ENCODE measurements at places on chromosomes 2 and 18.

DNA sequence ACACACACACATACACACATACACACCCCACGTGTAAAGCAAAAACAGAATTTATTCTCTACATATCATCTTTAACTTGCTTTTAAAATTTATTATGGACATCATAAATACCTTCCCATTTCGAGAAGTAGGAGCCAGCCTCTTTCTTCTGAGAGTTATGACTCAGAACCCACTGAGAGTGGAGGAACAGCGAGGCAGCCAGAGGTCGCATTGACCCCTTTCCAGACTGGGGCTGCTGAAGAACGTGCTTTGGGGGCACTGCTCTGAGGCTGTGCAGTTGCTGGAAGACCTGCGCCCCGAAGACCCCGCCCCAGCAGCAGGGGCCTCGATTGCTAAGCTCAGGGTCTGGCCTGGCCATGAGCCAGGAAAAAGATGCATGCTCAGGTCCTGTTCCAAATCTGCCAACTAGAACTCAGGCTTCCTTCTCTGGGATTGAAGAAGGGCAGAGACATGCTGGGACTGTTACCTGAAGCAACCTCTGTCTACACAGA lies 133.8 kb upstream of the TWIST2 start:
- DNase-seq, result peak; percentile 15

- peak; percentile 52 for DNase-seq
These were observed 12.2 kb downstream of the WNT10A start for GRCh38 chr2:218892693-218893348.

DNA sequence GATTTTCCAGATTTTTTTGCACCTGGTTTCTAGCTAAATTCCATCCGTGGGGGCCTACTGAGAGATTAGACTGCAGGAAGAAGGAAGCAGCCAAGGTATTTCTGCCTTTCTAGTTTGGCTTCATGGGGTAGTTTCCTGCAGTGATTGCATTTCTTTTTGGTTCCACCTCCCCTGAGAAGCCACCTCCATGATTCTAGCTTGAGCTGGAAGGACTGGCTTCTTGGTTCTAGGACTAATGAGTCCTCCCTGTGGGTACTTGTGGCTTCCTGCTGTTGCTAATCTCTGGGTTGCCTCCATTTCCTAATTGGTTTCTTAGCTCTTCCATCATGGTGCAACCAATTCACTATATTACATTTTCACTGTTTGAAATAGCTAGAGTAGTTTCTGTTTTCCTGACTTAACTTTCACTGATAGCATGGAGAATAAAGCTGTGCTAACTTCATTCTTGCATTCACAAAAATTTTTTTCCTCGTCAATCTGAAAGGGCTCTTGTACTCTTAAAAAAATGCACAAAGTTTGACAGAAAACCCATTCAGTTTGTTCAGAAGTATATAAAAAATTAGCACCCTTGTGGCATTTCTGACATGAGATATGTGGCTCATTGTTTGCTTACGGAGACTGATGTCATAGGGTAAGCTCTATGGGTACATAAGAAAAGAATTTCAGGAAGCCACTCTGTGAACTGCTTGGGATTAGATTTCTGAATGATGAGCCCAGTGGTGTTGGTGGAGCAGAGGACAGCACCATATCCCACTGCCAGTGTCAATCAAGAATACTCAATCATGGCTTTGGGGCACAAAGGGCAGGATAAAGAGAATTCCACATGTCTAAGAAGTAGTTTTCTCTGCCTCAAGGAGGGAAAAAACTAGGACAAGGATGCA lies 242.8 kb upstream of the RBMS1 start:
- peak; percentile 45 for DNase-seq

DNA sequence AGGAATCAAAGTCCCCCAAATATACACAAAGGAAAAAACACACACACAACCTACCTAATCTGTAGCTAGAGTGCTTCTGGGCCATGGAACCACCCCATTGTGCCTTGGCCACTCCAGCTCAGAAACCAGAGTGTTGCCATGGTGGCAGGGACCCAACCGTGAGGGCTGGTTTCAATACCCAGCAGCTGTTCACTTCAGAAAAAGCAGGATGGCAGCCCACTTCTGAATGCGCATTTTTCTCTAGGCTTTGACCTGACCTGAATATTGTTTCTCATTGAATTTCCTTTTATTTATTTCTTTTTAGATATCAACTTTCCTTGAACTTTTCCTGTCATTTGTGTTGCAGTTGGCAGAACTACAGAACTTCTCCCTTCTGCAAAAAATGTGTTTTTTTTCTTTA lies 43.0 kb upstream of the EHBP1 start:
- DNase-seq, result no peak

DNA sequence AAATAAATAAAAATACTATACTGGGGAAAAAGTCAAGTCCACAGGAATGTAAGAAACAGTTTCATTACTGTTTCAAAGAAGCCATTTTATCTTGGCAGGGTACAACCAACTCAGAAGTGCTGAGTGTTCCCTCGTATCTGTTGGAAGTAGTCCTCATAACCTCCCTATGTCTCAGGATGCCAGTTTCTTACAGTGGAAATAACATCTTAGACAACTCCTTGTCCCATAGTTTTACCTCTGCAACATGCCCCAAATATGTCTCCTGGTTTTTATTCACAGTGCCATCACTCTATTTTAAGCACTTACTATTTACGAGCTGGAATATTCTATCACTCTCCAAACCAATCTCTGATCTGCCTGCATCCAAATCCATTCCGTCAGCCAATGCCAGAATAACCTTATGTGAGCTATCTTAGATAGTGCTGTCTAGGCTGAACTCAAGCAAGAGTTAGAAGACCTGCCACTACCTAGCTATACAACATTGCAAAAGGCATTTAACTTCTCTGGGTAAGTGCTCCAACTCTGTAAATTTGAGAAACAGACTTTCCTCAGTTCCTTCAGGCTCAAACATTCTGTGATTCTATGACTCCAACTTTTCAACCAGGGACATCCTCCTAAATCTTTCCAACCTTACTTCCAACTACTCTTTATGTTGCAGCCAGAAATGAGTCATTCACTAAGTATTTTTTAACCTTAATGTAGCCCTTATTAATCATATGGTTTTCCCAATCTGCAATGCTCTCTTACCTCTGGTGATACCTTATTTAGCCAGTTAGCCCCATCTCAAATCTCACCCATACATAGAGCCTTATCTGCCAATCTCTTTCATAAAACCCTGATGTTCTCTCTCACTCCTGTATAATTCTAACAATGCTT lies 66.7 kb downstream of the RTN4 start:
- no peak for DNase-seq
